ENCODE measurements at places on chromosomes 6 and 20.

DNA sequence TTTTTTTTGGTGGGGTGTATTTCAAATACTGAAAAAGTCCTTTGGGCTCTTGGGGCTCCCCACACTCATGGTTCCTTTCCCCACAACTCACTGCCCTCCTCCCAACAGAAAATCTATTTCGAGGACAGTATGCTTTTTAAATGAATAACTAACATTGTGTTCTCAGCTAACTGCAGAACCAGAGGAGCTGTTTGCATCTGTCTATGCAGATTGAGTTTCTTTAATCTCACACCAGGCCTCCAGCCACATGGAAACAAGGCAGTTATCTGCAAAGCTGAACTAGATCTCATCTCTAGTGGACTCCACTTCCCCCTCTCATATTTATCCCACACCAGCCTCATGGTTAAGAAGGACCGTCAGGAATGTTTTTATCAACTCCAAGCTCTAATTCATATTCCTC is 955.1 kb downstream of the KIF16B start:
- no peak for DNase-seq

GRCh38 chr20:15020845-15021244 is 683.4 kb upstream of the FLRT3 start:
- DNase-seq, result no peak

DNA sequence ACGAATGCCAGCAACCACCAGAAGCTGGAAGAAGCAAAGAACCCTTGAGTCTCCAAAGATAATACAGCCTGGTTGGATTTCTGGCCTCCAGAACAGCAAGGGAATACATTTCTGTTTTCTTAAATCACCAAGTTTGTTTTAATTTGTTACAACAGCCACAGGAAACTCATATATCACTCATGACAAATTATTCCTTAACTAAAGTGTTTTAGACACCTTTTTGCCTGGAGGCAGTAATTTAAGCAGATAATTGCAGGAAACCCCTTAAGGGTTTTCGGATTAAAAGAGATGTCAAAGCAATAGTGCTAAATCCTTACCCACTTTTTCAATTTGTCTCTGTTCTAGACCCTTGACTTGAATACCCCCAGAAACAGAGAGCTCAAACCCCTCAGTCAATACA is 1050.0 kb downstream of the EPHA7 start:
- DNase-seq, result no peak

- DNase-seq, result no peak
These were observed 69.9 kb upstream of the SYNJ2 start for GRCh38 chr6:157911786-157912185.

DNA sequence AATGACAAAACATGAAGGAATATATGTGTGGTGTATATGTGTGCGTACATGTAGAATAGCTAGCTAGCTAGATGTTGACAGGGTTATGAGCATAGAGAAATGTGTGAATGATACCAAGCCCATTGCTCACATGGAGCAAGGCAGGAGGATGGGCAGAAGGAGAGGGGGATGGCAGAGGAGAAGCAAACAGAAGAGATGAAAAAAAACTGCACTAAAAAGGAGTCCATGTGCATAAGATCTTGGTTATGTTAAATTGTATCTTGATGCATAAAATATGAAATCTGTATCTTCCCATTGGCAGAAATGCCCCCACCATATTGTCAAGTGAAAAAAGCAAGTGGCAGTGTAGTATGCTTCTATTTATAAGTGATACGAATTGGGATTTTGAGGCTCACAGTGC is 125.1 kb downstream of the PRND start:
- no peak for DNase-seq
